LoVo (cell line): ENCODE measurements at places on chromosomes 5 and 9.

DNA sequence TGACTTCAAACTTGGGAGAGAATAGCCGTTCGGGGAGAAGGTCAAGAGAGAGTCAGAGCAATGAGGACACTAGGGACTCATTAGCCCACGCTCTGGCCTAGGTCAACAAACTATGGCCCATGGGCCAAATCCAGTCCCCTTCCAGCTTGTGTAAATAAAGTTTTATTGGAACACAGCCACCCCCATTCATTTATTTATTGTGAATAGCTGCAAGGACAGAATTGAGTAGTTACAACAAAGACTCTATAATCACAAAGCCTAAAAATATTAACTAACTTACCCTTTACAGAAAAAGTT is 33.1 kb upstream of the TRIM32 start:
- DNase-seq = no peak

- no peak for DNase-seq
Measured at GRCh38 chr5:178232920-178233429, 373 bp upstream of the PHYKPL start.

- DNase-seq = no peak
Measured at GRCh38 chr9:115548609-115549260, 430.8 kb upstream of the TNC start.

DNA sequence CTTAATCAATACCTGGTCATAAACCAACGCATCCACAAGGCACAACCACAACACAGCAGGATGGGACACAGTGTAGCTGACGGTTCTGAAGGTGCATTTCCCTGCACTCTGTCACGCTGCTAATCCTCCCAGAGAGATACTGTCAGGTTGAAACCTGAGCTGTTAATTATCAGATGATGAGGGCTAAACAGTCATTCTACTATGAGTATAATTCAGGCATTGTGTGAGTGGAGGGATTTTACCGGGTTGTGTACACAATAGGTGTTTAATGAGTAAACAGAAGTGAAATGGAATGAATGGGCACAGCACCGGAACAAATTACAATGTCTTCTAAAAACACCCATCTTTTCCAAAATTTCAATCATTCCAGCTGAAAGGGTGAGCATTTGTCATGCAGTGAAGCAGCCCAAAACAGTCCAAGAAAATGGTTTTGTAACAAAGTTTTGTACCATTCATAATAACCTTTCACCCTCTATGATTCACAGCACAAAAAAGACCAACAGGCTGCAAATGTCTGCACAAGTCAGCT is 71.5 kb downstream of the ABCA1 start:
- no peak for DNase-seq

DNA sequence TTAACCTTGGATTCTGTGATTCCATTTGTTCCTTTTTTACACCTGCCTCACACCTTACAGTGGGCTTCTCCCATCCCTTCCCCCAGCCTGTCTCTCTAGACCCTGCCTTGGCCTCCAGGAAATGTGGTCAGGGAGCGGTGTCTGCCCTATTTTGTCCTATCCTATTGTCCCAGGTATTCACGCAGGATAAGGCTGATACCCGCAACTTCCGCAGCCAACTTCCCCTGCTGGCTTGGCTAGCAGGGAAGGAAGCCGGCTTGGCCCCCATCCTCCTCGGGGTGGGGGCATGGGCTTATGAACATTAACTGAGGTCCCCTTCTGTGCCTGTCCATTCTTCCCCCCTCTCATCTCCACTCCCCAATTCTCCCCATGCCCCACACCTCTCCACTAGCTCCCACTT is 3.5 kb downstream of the CSF1R start:
- no peak for DNase-seq

- no peak for DNase-seq
Measured at GRCh38 chr5:42858031-42858643, 46.4 kb upstream of the SELENOP start.

DNA sequence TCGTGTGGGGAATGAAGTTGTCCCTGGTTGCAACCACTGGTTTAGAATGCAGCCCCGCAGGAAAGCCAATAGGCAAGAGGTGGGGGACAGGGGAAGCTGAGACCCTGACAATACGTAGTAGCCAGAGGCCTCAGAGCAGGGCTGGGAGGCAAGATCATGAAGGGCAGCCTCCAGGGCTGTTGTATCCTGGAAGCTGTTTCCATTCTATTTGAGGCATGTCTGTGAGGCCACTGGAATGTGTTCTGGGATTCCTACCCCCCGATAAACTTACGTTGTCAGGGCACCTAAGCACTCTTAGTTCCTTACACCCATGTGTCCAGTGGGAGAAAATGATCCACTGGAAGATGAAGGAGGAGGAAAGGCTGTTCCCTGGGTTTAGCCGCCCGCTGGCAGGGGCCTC is 177.3 kb downstream of the CFAP90 start:
- no peak for DNase-seq

DNA sequence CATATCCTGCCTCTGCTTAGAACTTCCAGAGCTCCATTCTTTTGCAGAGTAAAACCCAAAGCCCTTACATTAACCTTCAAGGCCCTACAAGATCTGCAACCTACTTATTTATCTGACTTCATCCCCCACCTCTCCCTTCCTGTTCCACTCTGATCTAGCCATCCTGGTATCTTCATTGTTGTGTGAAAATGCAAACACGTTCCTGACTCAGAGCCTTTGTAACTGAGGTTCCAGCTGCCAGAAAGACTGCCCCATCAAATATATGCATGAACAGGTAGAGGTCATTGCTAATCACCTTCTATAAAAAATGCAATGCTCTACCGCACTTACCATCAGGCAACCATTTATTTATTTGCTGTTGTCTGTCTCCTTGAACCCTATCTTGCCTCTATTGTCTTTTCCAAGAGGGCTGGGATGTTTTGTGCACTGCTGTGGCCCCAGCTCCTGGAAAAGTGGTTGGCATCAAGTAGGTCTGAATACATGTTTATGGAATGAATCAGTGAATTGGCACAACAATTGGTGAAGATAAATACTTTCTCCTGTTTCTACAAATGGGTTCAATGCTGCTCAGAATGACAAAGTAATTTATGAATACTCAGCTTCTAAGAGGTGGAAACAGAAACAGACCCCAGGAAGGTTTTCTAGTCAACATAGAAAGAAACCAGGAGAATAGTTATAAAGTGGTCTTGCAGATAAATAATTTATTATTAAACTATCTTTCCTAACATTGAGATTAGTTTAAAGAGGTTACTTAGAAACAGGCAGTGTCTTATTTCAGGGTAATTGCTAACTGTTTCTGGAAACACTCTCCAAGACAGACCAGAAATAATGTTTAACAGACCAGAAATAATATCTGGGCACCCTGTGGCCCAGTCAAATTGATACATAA is 230.6 kb upstream of the CD180 start:
- DNase-seq = no peak

GRCh38 chr9:114050226-114050568 is 27.9 kb downstream of the AMBP start:
- no peak for DNase-seq

DNA sequence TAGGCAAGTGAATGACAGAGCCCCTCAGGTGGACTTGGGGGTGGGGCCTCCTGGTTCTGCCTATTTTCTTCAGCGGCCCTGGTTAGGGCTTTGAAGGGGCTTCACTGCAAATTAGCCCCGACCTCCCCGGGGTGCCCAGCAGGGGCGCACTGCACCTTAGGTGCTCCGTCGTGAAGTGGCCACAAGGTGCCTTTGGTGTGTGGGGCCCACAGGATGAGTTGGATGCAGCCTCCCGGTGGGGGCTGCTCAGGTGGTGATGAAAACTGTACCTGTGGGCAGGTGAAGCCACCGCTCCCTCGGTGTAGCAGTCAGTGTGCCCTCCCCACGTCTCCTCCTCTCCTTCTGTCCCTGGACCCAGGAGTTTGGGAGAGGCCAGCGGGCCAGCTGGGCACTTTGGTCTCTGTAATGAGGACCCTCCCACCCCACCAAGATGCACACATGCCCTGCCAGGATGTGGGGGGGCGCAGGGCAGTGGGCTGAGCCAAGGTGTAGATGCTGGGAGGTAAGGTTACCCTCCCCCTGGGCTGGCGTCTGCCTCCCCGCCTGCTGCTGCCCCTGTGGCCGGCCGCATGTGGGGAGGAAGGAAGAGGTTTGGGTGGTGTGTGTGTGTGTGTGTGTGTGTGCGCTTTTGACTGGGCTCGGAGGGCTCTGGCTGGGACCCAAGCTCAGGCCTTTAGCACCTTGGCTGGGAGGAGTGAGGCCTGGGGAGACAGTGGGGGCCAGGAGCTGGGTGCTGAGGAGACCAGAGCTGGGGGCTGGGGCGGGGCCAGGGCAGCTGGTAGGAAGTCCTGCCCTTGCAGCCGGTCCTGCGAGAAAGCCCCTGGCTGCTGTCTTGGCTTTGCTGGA is 55.6 kb downstream of the RXRA start:
- DNase-seq = no peak

- no peak for DNase-seq
Measured at GRCh38 chr5:169318556-169318955, 17.6 kb upstream of the SLIT3 start.

DNA sequence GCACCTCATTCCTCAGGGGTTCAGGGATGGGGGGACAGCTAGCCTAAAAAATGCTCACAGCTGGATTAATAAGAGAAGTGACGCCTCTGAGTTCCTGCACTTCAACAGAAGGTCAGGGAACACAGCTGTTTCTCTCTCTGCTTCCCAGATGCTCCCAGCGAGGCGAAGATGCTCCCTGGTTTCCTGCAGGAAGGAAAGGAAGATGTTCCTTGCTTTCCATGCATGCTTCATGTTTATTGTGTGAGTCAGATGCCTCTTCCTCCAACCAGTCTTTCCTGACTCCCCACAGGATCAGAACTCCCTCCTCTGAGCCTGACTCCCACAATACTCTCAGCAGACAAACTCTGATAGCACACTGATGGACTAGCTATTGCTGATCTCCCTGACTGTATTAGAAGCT is 71.9 kb downstream of the MFAP3 start:
- DNase-seq = no peak

- DNase-seq = no peak
Measured at GRCh38 chr5:125219710-125220109, 473.3 kb upstream of the ZNF608 start.

DNA sequence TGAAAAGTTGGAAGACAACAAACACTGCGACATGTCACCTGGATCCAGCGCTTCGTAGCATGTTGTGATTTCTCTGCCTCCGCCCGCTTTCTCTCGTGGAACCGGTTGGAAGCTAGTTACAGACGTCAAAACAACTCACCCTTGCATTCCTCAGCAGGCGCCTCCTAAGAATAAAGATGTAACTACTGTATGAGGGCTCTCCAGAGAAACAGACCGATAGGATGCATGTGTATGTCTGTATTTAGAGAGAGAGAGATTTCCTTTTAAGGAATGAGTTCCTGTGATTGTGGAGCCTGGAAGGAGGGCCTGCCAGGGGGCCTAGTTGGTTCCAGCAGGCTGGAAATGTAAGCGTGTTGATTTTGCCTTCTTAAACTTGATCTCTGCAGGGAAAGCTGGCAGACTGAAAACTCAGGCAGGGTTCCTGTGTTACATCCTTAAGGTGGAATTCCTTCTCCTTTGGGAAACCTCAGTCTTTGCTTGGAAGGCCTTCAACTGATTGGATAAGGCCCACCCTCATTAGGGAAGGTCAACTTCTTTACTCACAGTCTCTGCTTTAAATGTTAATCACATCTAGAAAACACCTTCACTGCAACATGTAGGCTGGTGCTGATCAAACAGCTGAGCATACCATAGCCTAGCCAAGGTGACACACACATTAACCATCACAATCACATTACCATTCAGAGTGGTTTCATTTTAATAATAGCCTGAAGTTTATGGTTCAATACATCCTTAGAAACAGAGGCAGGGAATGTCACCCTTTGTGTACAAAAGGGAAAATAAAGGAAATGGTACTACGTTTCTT is 163.8 kb downstream of the SYK start:
- no peak for DNase-seq

DNA sequence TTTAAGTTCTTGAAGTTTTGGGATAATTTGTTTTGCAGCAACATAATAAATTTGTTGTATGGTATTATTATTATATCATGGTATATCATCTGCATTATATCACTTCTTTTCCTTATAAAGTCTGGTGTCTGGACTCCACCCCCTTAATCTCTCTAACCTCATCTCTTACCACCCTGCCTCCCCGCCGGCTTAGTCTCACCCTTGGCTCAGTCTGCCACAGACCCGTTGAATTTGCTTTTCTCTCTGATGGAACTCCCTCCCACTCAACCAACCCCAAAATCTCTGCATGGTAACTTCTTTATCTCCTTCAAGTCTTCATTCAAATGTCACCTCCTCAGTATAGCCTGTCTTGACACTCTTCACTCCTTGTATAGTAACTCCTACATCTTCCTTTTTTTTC is 29.6 kb upstream of the MATR3 start:
- no peak for DNase-seq

- no peak for DNase-seq
Measured at GRCh38 chr9:126982215-126983002, 67.8 kb downstream of the RALGPS1 start.

DNA sequence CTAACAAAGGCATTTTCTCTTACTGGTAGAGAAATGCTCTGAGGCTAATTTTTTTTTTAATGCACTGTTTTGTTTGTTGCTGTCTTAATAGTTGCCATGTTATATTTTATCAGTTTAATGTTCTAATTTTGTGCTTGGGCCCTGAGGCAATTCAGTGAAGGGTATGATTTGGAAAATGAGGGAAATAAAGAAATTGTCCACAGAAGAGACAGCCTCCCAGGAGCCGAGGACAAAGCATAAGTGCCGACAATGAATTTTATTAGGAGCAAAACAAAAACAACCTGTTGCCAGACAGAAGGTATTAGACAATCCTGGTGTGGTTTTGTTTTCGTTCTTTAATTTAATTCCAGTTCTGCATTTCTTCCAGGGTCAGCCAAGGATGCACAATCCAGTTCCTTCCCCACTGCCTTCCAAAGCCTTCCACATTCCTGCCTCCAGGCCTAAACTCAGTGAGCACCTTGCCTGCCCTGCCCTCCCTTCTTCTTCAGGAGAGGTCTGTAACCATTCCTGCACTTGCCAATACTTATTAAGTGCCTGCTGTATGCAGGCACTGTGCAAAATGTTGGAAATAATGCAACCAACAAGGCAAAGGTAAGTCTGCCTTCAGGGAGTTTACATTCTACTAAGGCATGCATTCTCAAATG is 4.3 kb upstream of the TCOF1 start:
- no peak for DNase-seq

DNA sequence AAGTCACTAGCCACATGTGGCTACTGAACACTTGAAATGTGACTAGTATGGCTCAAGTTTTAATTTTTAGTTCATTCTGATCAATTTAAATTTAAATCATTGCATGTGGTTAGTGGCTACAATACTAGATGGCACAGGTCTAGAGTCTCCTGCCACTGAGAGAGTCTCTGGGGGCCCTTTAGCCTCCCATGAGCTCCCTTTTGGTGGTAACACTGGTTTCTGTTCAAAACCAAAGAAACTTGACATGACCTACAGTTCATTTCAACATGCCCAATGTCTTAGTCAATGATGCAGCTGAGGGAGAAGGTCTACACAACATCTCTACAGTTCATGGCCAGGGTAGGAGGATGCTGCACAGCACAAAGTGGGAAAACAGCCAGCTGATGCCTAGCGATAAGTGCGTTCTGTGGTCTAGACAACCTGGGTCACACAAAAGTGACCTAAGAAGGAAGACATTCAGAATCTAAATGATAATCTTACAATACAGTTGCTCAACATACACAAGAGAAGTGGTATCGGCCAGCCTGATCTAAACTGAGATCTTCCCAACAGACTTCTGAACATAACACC is 121.0 kb downstream of the AUH start:
- no peak for DNase-seq

- DNase-seq = no peak
Measured at GRCh38 chr9:127903557-127904475, 4.4 kb upstream of the ST6GALNAC6 start.

- DNase-seq = no peak
Measured at GRCh38 chr5:161278739-161279660, 267.5 kb downstream of the GABRB2 start.

GRCh38 chr5:134131578-134132350 is 17.3 kb downstream of the TCF7 start:
- no peak for DNase-seq
